ENCODE measurements at places on chromosomes 1 and 21. TPM values are rescaled to one million over a fixed set of nuclear protein-coding genes. Genes with fewer than 3 reads are reported as not detected.
A peak's percentile ranks its signal among the peaks of the same experiment; 100 is the strongest.

DNA sequence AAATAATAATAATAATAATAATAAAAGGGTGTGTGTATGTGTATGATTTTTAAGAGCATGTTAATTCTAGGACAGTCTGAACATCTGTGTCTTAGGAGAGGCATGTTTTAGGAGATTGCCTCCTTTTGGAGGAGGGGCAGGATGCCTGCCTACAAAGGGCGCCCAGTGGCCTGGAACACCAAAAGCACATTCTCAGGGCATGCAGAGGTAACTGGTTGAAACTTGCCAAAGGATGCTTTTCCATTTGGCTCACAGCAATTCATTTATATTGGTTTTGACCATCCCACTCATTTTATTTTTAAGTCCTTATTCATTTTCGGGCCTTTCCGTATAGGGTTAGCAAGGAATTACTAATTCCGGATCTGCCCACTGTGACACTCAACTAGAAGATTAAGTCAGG is 21.1 kb upstream of the LAMC2 start:
- no peaks in the 10 kb centered on the region for H3K27me3 ChIP-seq
- H3K4me3 ChIP-seq = no peak overlapping the region
- H3K36me3 ChIP-seq = no peaks in the 10 kb centered on the region

DNA sequence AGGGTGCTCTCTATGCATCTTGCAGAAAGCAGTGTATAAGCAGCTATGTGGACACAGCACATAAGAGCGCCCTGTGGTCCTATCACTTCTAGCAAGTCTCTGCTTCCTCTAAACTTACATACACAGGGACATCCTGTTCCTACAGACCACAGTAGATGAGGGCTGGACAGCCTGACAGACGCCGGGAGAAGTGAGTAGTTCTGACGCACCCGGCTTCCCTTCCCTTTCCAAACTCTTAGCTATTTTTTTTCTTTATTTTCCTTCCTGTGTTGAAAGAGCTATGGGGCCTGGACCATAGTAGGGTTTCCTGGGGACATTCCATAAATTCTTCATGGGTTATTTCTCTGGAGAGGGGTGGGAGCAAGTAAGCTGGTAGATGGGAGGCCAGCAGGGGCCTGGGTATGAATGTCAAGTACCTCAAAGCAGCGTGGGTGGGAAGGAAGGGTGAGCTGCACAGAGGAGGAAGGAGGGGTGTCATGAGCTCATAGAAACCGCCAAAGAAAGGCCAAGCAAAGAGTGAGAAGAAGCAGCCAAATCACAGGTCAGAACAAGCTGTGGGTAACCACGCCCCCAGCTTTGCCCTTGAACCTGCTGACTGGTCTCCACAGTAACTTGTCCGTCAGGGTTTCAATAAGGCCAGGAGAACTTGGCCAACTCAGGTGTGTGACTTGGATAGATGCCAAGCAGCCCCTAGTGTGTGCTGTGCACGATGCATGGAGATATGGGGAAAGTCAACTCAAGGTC is 36.6 kb downstream of the PLXNA2 start:
- peaks cover 10% of the 10 kb centered on the region for H3K36me3 ChIP-seq
- peaks cover 55% of the 10 kb centered on the region for H3K4me1 ChIP-seq
- peak; percentile 56 for DNase-seq
- H3K27me3 ChIP-seq = no peaks in the 10 kb centered on the region
- peak overlapping the region; percentile 69 for H3K27ac ChIP-seq
- H3K4me3 ChIP-seq = no peak overlapping the region

DNA sequence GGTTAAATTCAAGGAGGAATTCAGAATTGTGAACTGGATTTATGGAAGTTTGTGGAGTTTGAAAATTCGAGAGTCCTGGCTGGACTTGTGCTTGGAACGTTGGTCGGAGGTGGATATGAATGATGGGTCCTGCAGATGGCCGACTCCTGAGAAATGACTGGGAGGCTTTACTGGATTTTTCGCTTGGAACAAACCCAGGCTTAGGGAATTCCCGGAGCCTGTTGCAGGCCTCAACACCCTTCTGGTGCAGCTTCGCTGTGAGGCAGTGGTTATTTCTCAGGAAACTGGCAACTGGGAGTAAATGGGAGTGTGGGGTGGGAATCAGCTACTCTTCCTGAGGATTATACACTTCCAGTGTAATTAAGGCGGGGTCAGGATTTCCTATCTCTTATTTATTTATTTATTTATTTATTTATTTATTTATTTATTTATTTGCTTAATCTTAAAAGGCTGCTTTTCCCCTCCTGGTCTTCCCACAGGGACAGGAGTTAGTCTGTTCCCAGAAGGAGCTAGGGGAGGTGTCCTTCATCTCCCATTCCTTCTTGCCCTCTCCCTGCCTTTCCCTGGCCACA is 21.1 kb downstream of the MAPKAPK2 start:
- H3K4me3 ChIP-seq = peak overlapping the region; percentile 38
- no peaks in the 10 kb centered on the region for H3K27me3 ChIP-seq
- peaks cover 47% of the 10 kb centered on the region for H3K4me1 ChIP-seq
- peak overlapping the region; percentile 64 for H3K27ac ChIP-seq

Gene F13B
- not detected for total RNA-seq

Gene MMP23B
- total RNA-seq = 87.2 TPM

Gene GPR25
- total RNA-seq = not detected

Gene KCNN3
- total RNA-seq = 1.8 TPM

GRCh38 chr1:198888379-198888943 is 249.6 kb downstream of the PTPRC start:
- H3K4me1 ChIP-seq = no peaks in the 10 kb centered on the region
- DNase-seq = no peak
- no peak overlapping the region for H3K27ac ChIP-seq
- H3K27me3 ChIP-seq = no peaks in the 10 kb centered on the region
- H3K4me3 ChIP-seq = no peak overlapping the region

DNA sequence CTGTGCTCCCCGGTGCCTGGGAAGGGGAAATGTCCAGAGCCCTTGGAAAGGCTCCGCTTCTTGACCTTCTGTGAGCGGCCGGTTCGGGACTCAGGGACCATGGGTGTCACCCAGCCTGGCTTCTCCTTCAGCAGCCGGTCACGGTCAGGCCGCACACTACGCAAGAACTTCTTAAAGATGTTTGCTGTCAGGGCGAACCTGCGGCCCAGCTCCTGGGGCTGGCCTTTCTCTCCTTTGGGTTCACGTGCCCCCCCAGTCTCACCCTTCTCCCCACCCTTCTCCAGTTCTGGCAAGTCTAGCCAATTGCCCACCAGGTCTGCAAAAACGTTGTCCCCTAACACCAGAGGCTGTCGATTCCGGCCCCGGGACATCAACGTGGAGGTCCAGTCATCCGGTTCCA is 12.1 kb downstream of the INKA2 start:
- H3K27me3 ChIP-seq = no peaks in the 10 kb centered on the region
- H3K27ac ChIP-seq = no peak overlapping the region
- H3K4me3 ChIP-seq = no peak overlapping the region
- H3K36me3 ChIP-seq = no peaks in the 10 kb centered on the region
- H3K4me1 ChIP-seq = peaks cover 26% of the 10 kb centered on the region
- DNase-seq = no peak

Gene LCE1C
- 2.8 TPM for total RNA-seq

GRCh38 chr1:9624081-9624480 is 27.4 kb upstream of the PIK3CD start:
- no peak overlapping the region for H3K4me3 ChIP-seq
- no peaks in the 10 kb centered on the region for H3K36me3 ChIP-seq
- H3K4me1 ChIP-seq = peaks cover 4% of the 10 kb centered on the region
- no peaks in the 10 kb centered on the region for H3K27me3 ChIP-seq
- H3K27ac ChIP-seq = no peak overlapping the region

GRCh38 chr21:28342212-28342810 is 650.4 kb downstream of the LTN1 start:
- no peak for DNase-seq
- peaks cover 16% of the 10 kb centered on the region for H3K4me1 ChIP-seq
- no peak overlapping the region for H3K27ac ChIP-seq
- H3K27me3 ChIP-seq = no peaks in the 10 kb centered on the region

DNA sequence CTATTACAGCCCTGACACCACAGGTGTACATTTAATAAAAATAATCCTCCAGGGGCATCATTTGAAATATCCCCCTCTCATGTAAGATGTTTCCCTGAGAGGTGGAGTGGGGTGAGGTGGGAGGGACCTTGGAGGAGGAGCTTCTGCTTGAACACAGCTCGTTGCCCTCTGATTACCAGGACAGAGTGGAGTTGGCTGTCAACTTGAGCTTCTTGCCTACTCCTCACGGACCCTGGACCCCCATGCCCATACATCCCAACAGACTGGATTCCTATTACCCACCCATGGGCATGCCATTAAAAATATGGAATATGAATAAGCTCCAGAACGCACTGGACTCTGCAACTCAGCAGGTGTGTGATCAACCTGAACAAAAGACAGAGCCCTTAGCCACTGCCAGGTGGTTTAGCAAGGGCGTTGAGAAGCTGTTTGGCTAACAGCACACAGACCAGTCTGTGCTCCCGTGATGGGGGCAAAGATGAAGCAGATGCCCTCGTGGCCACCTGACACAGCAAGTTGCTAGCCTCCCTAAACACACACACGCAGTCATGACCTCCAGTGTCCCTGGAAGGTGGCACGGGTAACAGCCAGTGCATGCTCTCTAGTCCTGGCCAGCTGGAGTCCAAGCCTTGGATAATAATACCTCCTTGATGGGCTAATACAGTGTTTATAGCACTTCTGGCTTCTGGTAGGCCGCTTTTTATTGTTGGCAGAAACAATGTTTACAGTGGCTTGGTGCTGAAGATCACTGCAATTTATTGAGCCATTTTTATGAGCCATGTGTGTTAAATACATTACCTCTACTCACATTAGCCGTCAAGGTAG is 155.0 kb downstream of the TOMM20 start:
- peak overlapping the region; percentile 30 for H3K27ac ChIP-seq
- no peaks in the 10 kb centered on the region for H3K27me3 ChIP-seq
- DNase-seq = no peak
- no peaks in the 10 kb centered on the region for H3K36me3 ChIP-seq

Data from thoracic aorta (tissue), 2 donors.